ENCODE measurements at places on chromosomes 5 and 9.

- DNase-seq = no peak
Observed at GRCh38 chr5:151680944-151681427, 5.7 kb downstream of the SPARC start.

DNA sequence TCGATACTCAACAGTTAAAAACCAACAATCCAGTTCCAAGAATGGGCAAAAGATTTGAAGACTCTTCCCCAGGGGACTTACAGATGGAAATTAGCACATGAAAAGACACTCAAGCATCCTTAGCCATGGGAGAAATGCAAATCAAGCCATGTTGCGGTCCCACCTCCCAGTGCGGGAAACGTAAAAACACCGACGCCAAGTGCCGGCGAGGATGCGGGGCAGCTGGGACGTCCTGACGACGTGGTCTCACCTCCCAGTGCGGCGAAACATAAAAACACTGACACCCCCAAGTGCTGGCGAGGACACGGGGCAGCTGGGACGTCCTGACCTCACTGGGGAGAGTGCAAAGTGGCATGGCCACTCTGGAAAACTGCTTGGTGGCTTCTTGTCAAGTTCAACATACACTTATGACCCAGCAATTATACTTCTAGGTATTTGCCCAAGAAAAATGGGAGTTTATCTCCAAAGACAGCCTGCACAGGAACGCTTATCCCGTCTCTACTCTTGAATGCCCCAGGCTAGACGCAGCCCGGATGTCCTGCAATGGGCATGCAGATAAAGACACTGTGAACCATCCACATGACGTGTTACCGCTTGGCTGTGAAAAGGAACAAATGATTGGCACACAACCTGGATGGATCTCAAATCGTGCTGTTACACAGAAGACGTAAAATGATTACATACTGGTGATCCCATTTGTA, 60.1 kb upstream of the UBAC1 start:
- no peak for DNase-seq

GRCh38 chr9:133770076-133770777, 32.1 kb upstream of the SARDH start:
- DNase-seq = no peak

DNA sequence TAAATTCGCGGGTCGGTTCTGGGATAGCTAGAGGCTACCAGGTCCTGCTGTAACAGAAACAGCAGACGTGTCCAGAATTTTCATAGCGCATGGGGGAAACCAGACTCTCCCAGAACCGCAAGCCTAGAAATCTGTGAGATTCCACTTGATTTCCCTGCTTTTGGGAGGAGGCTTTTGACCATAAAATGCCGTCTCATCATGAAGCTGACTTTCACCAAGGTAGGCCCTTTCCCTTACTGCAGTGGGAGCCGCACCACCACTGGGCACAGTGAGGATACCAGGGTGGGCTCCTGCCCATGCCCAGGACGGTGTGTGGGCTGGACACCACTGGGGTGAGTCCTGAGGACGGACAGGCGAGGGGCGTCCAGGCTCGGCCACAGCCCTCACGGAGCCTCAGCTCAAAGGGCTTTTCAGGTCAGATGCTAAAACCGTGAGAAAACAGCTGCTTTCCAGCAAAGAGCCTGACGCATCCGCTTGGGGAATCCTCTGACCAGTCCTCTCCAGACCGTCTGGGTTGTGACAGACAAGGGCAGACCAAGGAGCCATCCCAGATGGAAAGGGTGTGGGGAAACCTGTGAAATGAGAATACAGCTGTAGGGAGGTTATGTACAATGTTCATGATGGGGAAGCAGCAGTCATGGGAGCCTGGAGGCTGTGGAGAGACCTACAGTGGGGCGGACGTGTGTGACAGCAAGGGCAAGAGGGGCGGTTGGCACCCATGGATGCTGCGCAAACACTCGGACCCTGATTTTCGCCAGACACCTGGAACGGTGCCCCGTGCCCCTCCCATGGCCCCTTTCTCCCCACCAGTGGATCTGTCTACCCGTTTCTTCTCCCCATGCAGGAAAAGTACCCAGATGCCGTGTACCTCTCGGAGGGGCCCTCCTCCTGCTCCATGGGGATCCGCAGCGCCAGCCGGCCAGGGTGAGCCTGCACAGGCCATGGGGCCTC, 59.2 kb downstream of the IPPK start:
- no peak for DNase-seq

GRCh38 chr5:143801252-143801939, 10.6 kb upstream of the HMHB1 start:
- no peak for DNase-seq

- no peak for DNase-seq
Observed at GRCh38 chr5:132673488-132673887, 301 bp upstream of the IL4 start.

GRCh38 chr5:115661563-115661962, 35.7 kb upstream of the TMED7 start:
- DNase-seq = no peak

DNA sequence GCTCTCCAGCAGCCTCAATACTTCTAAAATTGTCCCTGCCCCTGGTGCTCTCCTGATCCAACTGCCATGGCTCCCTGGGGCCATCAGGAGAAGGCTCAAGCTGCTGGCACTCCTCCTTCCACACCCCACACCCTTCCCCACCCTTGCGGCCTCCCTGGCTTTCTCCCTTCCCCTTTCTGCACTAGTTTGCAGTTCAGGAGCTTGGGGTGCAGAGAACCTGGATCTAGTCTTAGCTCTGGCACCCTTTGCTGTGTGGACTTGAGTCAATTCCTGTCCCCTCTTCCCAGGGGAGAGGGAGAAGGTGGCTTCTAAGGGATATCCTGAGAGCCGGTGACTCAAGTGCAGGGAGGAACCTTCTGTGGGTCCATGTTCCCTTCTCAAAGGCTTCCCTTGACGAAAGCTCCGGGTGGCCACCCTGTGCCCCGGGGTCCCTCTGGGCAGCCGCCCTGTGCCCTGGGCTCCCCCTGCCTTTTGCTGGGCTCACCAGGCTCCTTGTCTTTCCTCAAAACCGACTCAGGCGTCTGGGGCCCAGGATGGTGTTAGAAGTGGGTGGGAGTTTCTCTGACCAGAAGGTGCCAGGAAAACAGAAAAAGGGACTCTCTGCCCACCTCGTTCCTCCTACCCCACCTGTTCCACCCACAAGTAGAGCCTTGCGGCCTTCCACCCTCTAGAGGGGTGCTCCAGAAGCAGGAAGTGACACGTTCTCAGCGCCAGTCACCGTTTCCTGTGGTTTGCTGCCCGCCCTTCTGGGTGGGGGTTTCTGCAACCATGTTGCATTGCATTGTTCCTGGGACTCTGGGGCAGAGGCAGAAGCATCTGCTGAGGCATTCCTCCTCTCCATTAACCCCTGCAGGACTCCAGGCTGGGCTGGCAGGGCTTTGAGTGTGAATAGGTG, 15.0 kb downstream of the GLIPR2 start:
- no peak for DNase-seq
